GM23338 (cell line): ENCODE measurements at places on chromosomes 2 and 18. TPM values are rescaled to one million over a fixed set of nuclear protein-coding genes. Genes with fewer than 3 reads are reported as not detected.

KCNG2 gene
- 0.52 TPM in 1 of 2 replicates, not detected in the other for total RNA-seq

GRCh38 chr2:46666044-46666679 lies 186.8 kb downstream of the TMEM247 start:
- no peak for DNase-seq

DNA sequence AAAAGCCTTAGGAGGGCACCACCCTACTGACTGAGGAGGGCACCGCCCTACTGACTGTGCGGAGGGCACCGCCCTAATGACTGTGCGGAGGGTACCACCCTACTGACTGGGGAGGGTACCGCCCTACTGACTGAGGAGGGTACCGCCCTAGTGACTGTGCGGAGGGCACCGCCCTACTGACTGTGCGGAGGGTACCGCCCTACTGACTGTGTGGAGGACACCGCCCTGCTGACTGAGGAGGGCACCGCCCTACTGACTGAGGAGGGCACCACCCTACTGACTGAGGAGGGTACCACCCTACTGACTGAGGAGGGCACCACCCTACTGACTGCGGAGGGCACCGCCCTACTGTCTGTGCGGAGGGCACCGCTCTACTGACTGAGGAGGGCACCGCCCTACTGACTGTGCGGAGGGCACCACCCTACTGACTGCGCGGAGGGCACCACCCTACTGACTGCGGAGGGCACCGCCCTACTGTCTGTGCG lies 150.2 kb upstream of the NFATC1 start:
- no peak for DNase-seq

GRCh38 chr2:197198890-197199289 lies 111.7 kb downstream of the ANKRD44 start:
- no peak for DNase-seq

GRCh38 chr18:50578651-50579050 lies 18.8 kb downstream of the MAPK4 start:
- no peak for DNase-seq

LRRTM4 gene
- 14.8 and 15.4 TPM in 2 replicates for total RNA-seq

PTRHD1 gene
- 27.1 and 46.9 TPM in 2 replicates for total RNA-seq

FBXO41 gene
- 13.8 and 16.5 TPM in 2 replicates for total RNA-seq

POTEI gene
- total RNA-seq = 0.08 and 0.56 TPM in 2 replicates

ABCG8 gene
- 0.31 and 0.35 TPM in 2 replicates for total RNA-seq

DNA sequence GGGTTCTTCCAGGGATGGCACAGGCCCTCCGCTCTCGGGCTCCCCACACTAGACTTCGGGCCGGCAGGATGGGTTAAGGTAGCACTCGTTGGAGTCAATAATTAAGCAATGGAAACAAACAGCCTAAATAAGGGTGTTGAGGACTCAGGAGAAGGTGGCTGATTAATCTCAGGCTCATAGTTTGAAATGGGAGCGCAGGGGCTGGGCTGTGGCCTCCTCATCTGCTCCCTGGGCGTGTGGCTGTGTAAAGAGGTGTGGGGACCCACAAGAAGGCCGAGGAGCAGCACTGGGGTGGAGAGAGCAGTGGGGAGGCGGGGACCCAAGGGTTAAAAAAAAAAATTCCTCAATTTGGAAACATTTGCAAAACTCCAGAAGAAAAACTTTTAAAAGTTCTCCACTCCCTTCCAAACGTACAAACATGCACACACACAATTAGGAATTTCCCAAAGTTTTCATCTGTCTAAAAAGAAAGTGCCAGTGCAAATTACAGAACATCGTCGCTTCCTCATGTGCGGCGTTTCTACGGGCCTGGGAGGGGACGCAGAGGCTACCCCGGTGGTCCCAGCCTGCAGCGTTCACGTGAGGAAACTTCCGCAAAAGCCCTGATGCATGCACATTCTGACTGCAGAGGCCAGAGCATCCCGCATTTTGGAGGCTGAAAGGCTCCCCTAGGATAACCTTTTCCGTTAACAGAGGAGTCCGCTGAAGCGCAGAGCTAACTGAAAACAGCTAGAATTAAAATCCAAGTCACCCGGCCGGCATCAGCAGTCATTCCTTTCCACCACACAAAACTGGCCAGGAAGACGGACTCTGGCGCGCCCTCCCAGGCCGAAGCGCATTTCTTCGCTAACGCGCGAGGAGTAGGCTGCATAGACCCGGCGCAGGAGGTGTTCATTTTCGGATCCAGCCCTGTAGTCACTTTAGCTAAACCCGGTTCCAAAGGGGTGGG lies 1.0 kb upstream of the TUBB6 start:
- DNase-seq = peak; percentile 64
